Activated T-helper 1 cell treated with anti-CD3 and anti-CD28 coated beads, Interleukin-2, amount 50 U/mL, for 16 hours (primary cell): ENCODE measurements at places on chromosomes 3 and 15.

- DNase-seq = no peak
Observed at GRCh38 chr15:40055576-40056293, 16.8 kb upstream of the SRP14 start.

- no peak for DNase-seq
Observed at GRCh38 chr15:60681353-60681752, 202.4 kb upstream of the ICE2 start.

GRCh38 chr3:99544786-99545281, 93.6 kb upstream of the COL8A1 start:
- no peak for DNase-seq

- no peak for DNase-seq
Observed at GRCh38 chr3:66053550-66054094, 14.9 kb upstream of the MAGI1 start.

DNA sequence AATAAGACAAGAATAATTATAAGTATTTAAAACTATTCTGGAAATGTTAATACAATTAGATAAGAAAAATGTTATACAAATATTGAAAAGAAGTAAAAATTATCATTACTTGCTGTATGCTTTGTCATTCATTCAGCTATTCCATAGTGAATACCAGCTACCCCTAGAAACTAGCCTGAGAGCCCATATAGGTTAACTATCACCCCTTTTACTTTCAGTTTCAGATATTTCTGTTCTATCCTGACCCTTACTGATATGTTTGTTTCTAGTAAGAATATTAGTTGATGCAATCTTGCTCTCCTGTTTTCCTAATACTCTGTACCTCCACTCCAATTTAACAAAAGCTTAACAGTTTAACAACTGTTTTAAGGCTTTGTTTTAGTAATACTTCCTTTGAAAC, 31.6 kb downstream of the FAM227B start:
- no peak for DNase-seq

GRCh38 chr15:100642213-100642949, 40.0 kb downstream of the ASB7 start:
- no peak for DNase-seq

DNA sequence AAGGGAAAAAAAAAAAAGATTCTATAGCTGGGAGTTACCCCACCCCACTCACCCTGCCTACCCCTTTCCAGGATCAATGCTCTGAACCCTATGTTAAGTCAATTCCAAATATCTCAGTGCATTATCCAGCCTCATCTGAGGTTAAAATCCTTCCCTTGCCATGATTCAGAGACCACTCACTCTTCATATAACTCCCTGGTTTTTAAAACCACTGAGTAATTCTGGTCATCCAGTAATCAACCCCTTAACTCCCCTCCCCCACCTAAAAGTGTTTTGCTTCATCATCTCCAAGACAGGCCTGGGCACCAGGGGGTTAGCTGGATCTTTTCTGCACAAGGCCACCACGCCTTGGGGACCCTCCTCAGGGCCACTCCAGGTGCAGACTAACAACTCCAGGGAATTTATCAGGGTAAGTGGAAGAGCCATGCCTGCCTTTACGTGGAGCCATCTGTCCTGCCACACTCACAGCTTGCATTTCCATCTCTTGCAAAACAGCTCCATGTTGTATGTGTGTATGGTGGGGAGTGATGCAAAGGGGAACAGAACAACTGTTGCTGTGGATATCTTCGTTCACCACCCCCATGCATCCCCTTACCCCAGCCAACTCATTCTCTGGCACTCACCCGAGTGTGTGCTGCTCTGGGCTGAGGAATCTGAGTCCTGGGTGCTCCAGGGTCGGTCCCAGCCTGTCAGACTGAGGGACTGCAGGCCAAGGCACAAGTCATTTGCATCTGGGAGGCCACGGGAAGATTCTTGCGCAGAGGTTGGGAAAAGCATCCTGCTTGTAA, 30.7 kb upstream of the RPS17 start:
- DNase-seq = no peak

- DNase-seq = no peak
Observed at GRCh38 chr15:27912283-27912682, 186.8 kb downstream of the OCA2 start.

GRCh38 chr15:42890161-42890913, 30.2 kb downstream of the TTBK2 start:
- DNase-seq = no peak

- no peak for DNase-seq
Observed at GRCh38 chr3:81425198-81425868, 336.1 kb downstream of the GBE1 start.

DNA sequence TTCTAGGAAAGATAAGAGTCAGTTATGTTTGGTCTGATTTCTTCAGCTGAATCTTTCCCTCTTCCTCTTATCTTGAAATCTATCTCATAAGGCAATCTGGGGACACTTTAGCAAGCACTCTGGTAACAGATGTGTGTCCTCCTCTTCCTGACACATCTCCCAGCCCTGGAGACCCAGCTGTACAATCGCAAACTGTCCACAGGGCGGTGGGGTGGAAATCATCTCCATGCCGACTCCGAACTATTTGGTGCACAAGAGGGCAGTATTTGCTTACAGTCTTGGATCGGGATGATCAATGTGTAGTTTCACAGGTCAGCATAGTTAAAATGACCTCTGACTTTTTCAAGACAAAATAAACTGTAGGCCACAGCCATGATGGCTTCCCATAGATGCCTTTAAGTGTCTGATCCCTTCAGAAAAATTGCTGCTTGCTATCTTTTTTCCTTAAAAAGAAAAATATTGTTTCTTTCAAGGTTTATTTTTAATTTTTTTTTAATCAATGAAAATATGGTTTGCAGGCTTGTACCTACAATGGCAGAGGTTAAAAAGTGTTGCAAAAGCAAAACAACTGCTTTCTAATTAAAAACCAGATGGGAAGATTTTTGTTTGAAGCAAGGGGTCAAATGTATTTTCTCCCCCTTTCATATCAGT, 17.7 kb downstream of the EEFSEC start:
- no peak for DNase-seq

DNA sequence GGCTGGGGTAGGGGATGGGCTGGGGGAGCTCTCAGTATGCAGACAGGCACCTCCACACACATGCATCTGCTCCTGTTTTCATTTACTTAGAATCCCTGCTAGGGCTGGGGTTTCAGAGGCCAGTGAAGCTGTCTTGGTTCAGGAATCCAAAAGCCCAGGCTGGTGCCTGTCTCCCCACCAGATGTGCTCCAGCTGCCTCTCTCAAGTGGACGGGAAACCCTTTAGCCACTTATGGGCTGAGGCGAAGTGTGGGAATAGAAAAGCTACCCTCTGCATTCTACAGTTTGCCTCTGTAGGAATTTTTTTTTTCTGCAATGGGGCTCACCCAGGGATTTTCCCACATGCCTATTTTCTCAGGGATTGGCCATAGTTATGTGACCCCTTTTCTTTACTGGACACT, 72.5 kb downstream of the ATP2B2 start:
- no peak for DNase-seq

GRCh38 chr15:72112116-72112515, 5.8 kb downstream of the MYO9A start:
- DNase-seq = no peak

DNA sequence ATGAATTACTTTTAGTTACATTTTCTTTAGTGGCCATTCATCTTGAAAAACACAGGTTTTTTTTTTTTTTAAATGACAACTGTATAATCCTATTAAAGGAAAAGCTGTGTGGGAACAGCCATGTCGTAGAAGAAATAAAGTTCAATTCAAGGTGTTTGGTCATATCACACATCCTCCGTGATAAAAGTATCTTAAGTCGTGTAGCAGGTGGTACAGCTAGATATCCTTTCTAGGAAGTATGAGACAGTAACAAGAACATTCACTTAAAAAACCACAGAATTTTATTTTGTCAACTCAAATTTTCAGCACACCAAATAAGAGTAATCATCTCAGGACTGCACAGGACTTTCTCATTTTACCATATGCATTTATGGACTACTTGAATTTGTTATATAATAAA, 16.1 kb downstream of the ZDHHC23 start:
- DNase-seq = no peak

DNA sequence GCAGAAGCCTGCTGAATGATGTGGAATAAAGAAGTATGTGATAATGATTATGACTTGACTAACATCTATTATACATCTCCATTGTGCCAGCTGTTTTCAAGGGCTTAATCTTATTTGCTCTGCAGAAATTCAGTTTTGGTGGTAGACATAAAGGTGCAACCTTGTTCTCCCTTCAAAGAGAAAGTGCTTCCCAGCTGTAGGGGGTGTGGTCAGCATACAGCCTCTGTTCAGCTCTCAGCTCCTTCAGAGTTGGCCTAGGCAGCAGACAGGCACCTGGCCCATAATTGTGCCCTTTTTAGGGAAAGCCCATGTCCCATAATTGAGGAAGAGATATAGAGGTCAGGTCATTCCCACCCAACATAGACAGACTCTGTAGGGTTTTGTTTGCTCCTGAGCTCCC, 104.3 kb upstream of the EOMES start:
- no peak for DNase-seq

- DNase-seq = no peak
Observed at GRCh38 chr3:148992027-148992634, 791 bp downstream of the GYG1 start.

GRCh38 chr3:71659864-71660591, 65.2 kb downstream of the EIF4E3 start:
- no peak for DNase-seq

DNA sequence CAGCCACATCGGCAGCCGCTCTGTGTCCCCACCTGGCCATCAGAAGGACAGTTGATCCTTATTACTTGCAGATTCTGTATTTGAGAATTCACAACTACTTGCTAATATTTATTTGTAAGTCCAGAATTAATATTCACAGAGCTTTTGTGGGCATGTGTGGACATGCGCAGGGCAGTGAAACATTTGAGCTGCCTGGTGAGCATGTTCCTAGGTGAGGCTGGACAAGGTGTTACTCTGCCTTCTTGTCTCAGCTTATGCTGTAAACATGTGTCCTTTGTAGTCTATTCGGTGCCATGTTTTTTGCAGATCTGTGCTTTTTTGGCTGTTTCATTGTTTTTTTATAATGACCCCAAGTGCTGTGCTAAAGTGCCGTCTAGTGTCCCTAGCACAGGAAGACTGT, 15.6 kb downstream of the FAH start:
- DNase-seq = no peak

- no peak for DNase-seq
Observed at GRCh38 chr3:55486857-55487380, at the start of gene WNT5A. WNT5A (minus strand) TSS chr3:55487306; CDS start chr3:55486985, 321 bp downstream.

DNA sequence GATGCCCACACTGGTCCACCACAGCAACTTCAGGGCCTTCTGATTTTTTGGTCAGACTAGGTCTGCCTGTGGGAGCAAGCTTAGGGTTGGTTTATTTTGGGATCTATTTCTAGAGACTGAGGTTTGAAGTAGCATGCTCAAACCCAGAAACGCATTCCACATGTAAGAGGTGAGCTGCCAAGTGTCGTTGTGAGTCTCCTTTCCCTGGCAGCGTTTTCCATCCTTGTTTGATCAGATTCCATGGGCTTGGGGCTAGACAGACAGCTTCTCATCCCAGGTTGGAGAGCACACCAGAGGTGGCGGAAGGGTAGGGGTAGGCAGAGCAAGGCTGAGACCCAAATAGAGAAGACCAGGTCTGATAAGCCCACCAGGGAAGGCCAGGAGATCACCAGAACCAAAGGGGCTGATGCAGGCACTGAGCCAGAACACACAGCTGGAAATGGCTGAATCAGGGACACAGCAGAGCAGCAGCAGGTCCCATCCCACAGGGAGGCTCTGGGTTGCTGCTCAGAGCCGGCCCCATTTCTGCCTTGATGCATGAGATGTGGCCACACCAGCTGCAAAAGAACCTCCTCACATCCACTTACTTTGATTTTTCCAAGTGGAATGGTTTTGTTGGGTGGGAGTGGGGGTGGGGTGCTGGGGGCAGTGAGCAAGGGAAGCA, 186.8 kb downstream of the THSD4 start:
- no peak for DNase-seq

DNA sequence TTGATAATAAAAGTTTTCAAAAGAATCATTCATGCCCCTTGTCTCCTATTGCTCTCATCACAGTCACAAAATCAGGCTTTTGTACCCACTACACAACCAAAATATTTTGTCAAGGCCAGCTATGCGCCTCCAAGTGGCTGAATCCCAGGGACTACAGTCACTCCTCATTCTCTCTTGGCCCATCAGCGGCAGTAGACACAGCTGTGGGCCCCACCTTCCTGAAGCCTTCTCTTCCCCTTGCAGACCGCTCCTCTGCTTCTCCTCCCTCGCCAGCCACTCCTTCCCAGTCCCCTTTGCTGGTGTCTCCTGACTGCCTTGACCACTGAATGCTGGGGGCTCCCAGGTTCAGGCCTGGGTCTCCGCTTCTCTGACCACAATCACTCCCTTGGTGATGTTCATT, 52.1 kb downstream of the LSM3 start:
- DNase-seq = no peak

GRCh38 chr3:43770426-43771103, 79.8 kb downstream of the ABHD5 start:
- DNase-seq = no peak

DNA sequence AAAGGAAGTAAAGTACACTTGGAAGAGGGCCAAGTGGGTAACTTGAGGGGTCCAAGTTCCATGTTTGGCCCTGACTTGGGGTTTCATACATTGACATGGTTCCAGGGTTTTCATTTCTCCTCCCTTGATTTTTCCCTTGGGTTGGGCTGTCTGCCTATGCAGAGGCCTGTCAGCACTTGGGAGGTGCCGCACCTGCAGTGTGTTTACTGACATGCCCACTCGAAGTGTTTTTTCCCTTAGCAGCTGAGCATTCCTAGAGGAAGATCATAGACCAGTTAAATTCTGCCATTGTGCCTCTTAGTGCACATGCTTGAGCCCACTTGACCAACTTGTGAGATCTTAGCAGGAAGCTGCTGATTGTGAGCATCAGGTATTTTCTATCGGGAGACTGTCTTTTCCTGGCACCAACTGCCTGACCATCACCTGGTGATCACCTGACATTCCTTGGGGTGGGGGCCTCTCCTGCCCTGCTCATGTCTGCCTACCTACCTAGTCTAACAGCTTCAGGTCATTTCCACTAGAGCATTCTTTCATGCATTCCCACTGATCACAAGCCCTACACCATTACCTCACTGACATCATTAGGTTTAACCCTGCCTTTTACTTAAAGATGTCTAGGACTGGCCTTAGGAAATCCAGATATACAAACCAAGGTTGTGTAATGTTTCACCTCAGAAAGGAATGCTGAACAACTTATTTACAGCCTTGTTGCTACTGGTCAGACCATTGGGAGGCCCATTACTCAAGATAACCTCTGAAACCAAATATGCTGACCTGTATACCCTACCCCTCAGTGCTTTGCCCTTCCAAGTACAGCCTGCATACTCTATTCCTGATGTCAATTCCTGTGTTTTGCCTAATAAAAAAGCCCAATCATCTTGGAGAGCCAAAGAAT, 68.3 kb downstream of the CD47 start:
- DNase-seq = no peak

GRCh38 chr3:135929670-135930069, 35.9 kb upstream of the PPP2R3A start:
- no peak for DNase-seq

DNA sequence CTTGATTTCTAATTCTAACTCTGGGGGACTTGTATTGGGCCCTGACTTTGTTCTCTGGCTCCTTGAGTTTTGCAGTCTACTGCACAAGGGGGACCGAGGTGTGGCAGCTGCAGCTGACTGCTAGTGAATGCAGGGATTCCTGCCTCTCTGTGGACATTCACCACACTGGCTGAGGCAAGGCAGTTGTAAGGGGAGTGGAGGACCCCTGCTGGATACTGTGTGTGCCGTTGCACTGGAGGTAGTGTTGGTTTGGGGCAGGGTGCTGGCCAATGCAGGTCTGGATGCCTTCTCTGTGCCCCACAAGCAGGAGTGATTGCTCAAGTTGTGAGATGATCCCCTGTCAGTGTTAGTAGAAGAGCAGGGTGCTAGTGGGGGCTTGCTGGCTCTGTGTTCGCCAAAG, 626.1 kb downstream of the SQOR start:
- DNase-seq = no peak
